Stimulated activated CD8-positive, alpha-beta memory T cell treated with anti-CD3 and anti-CD28 coated beads, Interleukin-2, amount 100 ng/mL, for 1 hour (primary cell): ENCODE measurements at places on chromosomes 7 and 10.

GRCh38 chr7:51459809-51460208, 143.2 kb upstream of the COBL start:
- DNase-seq = no peak

- DNase-seq = no peak
These were observed 147.2 kb upstream of the PFKP start for GRCh38 chr10:2920168-2920567.

DNA sequence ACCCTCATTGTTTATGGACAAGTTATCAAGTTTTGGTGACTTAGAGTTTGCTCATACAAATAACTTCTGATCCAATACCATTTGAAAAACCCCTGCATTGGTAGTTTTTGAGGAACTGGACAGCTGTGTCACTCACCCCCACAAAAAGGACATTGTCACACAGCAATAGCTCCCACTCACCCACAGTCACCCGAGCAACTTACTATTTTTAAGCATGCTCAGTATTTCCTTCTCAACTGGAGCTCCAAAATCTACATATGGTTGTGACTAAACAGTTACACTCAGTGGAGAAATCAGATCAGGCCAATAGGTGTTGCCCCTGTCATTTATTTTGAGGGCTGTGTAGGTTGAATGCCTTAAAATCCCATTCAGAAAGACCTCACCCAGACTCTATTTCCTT, 165.2 kb upstream of the AUTS2 start:
- no peak for DNase-seq

DNA sequence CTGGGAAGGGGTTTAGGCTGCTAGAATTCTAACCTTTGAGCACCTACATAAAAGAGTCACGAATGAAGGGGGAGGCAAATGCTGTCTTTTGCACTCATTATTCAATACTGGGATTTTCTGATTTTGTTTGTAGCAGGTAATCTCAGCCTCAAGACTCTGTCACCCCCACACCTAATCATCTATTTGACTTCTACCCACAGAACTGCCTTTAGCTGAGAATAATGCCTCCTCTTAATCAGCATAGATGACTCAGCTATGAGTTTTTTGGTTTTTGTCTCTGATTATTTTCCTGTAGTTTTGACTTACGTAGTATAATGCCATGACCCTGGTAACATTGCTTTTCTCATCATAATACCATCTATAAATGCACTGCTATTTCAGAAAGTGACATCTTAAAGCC, 42.7 kb upstream of the CACNB2 start:
- DNase-seq = no peak

GRCh38 chr10:5041471-5042023, 37.9 kb upstream of the AKR1C2 start:
- no peak for DNase-seq

DNA sequence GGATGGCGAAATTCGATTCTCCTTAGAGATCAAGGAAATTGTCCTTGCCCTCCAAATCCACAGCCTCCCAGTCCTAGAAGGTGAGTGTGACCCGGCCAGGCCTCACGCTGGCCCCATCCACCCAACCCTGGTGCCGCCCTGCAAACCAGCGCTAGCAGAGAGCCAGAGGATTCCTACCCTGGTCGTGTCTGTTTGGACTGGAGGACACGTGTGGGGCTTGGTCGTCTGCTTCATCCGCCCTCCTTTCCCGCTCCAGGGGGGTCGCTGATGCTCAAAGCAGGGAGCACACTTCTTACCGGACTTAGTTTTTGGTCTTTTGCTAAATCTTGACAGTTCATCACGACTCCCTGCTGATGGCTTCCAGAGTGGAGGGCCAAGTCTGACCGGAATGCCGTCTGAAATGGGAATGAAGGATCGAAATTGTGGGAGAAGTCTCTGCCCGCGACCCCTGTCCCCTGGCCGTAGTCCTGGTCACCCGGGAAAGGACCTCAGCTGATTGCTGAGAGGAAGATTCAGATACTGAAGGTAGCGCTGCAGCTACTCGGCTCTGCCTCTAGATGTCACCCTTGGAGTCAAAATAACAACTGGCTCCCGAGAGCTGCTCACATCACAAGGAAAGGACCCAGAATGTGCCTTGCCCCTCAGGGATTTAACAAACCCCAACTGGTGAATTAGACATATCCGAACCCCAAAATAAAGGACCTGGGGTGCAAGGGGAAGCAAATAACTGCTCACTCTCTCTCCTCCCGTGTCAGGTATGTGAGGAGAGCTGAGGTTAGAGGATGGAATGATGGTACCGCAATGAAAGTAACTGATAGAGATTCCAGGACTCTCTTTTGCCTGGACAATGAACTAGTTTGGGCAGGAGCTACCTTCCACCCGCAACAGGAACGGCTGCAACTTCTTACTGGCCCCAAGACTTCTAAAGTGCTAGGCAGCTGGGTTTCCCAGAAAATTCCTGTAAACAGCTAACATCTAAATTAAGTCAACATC, 23.5 kb upstream of the ORC5 start:
- DNase-seq = no peak

DNA sequence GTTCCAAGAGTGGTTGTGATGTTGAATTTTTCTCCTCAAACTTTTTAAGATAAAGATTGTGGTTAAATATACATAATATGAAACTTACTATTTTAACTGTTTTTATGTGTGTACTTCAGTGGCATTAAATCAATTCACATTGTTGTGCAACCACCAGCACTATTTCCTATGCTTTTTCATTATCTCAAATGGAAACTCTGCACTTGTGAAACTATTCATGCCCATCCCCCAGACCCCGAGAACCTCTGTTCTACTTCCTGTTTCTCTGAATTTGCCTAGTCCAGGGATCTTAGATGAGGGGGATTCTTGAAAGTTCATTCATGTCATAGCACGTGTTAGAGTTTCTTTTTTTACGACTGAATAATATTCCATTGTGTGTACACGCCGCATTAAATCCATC, 67.0 kb downstream of the WDR37 start:
- no peak for DNase-seq

- DNase-seq = no peak
These were observed 101.4 kb downstream of the TBXAS1 start for GRCh38 chr7:139930286-139930965.

- DNase-seq = no peak
These were observed 133.4 kb downstream of the SPAG6 start for GRCh38 chr10:22478555-22479334.

DNA sequence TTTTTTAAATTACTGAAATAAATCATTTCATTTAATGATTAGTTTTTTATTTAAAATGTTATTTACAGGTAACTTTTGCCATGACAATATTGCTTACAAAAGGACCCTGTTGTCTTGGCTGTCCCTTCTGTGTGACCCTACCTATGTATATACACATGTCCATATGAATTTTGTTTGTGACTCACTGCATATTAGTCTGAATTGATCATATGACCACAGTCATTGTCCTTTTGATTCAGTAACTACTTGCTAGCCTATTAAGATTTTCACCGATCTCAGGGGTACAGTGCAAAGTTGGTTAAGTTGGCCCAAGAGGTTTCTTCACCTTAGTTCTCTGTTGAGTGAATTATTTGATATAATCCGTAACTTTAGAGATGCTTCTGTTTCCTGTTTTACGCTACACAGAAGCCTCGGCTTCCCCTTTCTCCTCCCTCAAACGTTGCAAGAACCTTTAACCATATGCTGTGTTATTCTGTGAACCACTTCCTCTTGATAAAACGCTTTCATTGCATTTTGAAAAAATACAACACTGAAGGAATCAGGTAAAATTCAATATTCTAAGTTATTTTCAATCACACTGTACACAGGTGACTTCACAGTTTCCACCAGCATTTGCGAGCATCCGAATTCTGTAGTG, 43.9 kb downstream of the APBB1IP start:
- no peak for DNase-seq

- DNase-seq = no peak
These were observed 79.9 kb upstream of the EN2 start for GRCh38 chr7:155377838-155378579.

DNA sequence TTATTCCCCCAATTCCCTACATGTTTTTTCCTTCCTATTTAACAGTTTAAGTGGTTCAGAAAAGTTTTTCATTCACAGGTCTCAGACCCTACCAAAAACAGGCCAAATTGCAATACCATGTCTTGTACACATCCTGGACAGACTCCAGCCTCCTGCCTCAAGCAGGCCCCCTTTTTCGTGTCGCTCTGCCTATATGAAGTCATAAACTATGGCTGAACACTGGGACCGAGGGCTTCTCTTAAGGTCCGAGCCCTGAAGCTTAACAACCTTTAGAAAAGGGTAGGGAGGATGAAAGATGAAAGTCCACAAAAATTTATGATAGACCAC, 1.4 kb downstream of the FBXW4 start:
- DNase-seq = no peak

DNA sequence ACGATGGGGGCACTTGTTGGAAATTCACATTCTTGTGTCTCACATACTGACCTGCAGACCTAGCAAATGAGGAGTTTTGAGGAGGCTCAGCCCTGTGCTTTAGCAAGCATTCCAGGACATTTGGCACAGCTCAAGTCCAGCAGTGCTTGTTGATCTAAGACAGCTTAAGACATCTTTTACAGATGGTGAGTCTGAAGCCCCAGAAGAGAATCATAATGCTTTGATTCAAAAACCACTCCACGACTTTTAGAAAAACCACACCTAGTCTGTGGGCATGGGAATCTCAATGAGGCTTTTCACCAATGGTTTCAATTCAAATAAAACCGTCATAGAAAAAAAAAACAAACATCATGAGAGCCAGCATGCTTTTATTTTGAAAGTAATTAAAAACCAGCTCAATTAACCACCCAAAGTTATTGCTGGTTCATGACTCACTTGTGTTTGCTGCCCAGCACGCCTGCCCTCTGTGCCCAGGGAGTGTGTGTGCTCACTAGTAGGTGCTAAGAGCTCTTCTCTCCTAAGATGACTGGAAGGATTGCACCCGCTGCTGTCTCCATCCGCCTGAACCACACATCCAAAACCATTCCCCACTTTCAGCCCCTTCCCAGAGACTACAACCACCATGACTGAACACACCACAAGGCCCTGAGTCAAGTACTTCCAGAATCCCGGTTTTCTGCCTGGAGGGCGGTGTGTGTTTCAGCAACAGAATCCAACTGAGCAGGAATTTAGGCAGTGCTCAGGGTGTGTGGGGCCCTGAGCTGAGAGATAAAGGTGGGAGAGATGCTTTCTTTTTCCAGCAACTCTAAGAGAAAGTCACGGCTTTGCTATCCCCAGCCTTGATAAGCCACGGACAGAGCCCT, 130.2 kb upstream of the ADAM12 start:
- DNase-seq = no peak
